ENCODE measurements at places on chromosomes 4 and X. TPM values are rescaled to one million over a fixed set of nuclear protein-coding genes. Genes with fewer than 3 reads are reported as not detected.

DNA sequence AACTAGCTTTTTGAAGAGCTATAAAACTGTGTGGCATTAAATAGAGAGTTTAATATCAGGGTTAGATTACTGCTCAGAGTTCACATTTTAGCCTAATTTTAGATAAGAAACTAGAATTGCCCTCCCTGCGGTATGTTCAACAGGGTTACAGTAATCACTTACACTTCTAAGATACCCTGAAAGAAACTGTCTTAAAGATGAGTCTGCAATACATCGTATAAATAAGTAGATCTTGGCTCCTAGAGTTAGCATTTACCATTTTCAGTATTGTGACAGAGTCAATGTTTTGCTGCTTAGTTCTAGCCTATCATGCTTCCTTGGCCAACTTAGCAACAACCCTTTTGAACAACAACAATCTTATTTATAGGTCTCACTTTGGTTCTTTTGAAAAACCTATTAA, 217.8 kb upstream of the NDST4 start:
- no peaks in the 10 kb centered on the region for H3K27me3 ChIP-seq
- no peaks in the 10 kb centered on the region for H3K36me3 ChIP-seq
- H3K4me3 ChIP-seq: no peak overlapping the region

Gene RAB9B
- total RNA-seq: 14.9 TPM

Gene CACNA1F
- total RNA-seq: 0.98 TPM

Gene FGD1
- total RNA-seq: 7.1 TPM

DNA sequence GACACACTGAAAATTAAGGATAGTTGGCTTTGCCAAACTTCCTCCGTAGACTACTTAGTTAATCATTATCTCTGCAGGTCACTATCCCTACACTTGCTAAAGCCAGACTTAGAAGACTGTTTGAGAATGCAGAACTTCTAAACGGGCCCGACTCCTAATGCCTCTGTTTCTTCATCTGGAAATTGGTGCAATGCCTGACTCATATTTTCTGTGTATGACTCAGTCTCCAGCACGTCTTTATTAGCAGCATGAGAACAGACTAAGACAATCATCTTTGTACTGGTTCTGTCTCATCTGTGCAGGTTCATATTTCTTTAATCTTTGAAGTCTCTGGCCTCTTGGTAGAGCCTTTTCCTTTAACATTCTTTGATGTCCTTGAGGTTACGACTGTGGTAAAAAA, 411.9 kb upstream of the ACTRT1 start:
- no peak overlapping the region for H3K27ac ChIP-seq
- no peaks in the 10 kb centered on the region for H3K27me3 ChIP-seq
- H3K4me1 ChIP-seq: no peaks in the 10 kb centered on the region
- DNase-seq: no peak

- H3K27me3 ChIP-seq: no peaks in the 10 kb centered on the region
- DNase-seq: no peak
- no peak overlapping the region for H3K27ac ChIP-seq
- H3K4me3 ChIP-seq: no peak overlapping the region
These were observed 15.0 kb downstream of the CLDN2 start for GRCh38 chrX:106935175-106935574.

Gene SLC16A2
- 4.4 TPM for total RNA-seq

Gene DMD
- total RNA-seq: 73.8 TPM

DNA sequence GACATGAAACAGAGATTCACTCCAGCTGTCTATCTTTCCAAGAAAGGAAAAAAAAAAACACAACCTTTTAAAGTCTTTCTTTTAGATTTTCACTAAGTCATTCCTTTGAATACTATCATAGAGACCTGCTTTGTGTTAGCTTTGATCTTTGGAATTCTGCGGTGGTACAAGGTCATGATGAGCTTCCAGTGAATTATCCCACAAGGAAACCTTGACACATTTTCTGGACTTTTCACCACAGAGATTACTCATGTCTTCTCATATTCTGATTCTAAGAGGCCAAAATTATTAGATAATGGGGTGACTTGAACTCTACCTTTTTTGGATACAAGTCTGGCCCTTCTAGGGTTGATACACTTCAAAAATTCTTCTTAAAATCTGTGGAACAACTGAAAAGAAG, 201.6 kb downstream of the PACRGL start:
- no peaks in the 10 kb centered on the region for H3K36me3 ChIP-seq
- no peak overlapping the region for H3K4me3 ChIP-seq
- no peak for DNase-seq
- H3K27ac ChIP-seq: no peak overlapping the region
- H3K4me1 ChIP-seq: no peaks in the 10 kb centered on the region
- H3K27me3 ChIP-seq: no peaks in the 10 kb centered on the region

Gene CXCL11
- total RNA-seq: not detected

DNA sequence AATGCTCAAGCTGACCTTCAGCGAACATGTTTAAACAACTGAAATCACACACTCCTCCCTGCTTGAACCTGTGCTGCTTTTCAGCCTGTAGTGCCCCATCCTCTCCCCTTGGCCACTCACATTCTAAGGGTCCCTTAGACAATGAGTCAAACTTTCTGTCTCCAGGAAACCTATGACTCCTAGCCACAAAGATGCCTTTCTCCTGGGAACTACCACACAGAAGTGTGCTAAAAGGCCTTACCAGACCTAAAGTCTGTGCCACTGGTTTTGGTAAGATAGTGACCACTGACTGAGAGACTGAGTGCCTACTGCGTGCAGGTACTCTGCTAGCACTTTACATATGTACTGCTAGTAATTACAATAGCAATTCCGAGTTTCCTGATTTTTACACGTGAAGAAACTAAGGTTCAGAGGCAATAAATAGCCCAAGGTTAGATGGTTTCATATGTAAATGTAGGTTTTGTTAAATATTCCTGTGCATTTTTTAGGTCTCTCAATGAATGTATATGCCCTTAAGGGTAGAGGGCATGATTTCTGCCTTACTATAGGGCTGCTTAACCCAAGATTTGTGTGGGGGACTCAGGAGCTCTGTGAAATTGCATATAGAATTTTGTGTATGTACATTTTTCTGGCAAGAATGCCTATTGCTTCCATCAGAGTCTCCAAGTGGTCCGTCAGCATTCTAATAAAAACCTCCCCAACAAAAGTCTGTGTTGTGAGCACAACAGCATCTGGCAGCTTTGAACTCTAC, 71.1 kb downstream of the NSG1 start:
- H3K36me3 ChIP-seq: no peaks in the 10 kb centered on the region
- DNase-seq: no peak
- H3K4me3 ChIP-seq: no peak overlapping the region

Gene NEUROG2
- total RNA-seq: not detected

Gene MAGEC1
- not detected for total RNA-seq

Gene CABS1
- total RNA-seq: not detected

Gene NKX3-2
- total RNA-seq: 1.2 TPM

- H3K36me3 ChIP-seq: no peaks in the 10 kb centered on the region
- no peaks in the 10 kb centered on the region for H3K27me3 ChIP-seq
- no peak for DNase-seq
- H3K4me1 ChIP-seq: no peaks in the 10 kb centered on the region
These were observed 3.5 kb downstream of the FBXL5 start for GRCh38 chr4:15651676-15652075.

- no peak overlapping the region for H3K27ac ChIP-seq
These were observed 31.7 kb upstream of the METAP1 start for GRCh38 chr4:98963538-98964433.

- H3K4me3 ChIP-seq: no peak overlapping the region
- no peaks in the 10 kb centered on the region for H3K27me3 ChIP-seq
- no peak for DNase-seq
- no peak overlapping the region for H3K27ac ChIP-seq
- H3K4me1 ChIP-seq: no peaks in the 10 kb centered on the region
- H3K36me3 ChIP-seq: no peaks in the 10 kb centered on the region
These were observed 335.9 kb downstream of the ANK2 start for GRCh38 chr4:113385281-113385899.

Gene TMEM128
- total RNA-seq: 38.8 TPM

DNA sequence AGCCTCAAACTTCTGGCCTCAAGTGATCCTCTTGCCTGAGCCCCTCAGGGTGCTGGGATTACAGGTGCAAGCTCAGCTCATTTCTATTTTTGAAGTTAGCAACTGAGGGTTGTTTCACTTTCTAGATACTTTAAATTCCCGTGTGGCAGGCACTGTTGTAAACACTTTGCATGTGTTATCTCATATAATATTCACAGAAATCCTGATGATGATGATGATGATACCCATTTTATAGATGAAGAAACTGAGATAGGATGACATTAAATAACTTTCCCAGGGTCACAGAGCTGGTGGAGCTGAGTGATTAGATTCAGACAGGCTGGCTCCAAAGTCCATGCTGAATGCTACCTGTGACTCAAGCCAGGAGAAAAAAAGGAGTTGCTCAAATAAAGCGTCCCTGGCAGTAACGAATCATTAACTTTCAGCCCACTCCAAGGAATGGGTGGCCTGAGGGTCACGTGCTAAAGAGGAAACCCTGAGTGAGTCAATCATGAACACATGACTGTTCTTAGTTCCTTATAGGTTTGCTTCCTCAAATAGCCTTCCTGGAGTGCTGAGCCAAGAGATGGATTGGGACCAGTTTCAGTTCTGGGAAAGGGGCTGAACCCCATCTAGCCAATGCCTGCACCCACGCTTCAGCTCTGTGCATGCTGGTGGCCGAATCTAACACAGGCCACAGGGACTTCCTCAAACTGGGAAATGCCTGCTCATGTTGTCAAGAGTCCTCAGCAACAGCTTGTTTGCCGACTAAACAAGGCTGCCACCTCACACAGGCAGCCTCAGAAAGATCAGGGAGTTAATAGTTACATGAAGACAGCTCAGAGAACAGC, 52.8 kb downstream of the RBM47 start:
- no peaks in the 10 kb centered on the region for H3K4me1 ChIP-seq
- no peaks in the 10 kb centered on the region for H3K36me3 ChIP-seq
- DNase-seq: peak; percentile 39
- no peak overlapping the region for H3K27ac ChIP-seq

Gene TMPRSS11B
- 0.21 TPM for total RNA-seq

Gene BEX4
- total RNA-seq: 34.4 TPM

All from uterus (tissue), 4 donors.